ENCODE measurements at places on chromosomes 7 and 10.

DNA sequence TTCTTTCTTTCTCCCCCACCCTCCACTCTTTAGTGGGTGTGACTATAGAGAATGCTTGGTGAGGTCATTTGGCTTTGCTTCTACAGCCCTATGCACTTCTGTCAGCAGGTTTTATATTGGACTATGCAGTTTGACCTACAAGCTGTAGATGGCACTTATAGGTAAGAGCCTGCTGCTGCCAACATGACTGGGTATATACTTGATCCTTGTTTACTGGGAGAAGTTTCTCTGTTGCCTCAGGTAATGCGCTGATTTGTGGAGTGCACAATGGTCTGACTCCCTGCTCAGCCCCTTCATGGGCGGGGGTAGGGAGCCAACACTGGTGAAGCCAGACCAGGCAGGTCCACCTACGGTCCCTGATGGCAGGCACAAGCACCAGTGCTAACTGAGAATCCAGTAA is 33.7 kb upstream of the C7orf33 start:
- no peak for DNase-seq

GRCh38 chr7:24754906-24755506 is 2.3 kb downstream of the GSDME start:
- DNase-seq, result no peak

DNA sequence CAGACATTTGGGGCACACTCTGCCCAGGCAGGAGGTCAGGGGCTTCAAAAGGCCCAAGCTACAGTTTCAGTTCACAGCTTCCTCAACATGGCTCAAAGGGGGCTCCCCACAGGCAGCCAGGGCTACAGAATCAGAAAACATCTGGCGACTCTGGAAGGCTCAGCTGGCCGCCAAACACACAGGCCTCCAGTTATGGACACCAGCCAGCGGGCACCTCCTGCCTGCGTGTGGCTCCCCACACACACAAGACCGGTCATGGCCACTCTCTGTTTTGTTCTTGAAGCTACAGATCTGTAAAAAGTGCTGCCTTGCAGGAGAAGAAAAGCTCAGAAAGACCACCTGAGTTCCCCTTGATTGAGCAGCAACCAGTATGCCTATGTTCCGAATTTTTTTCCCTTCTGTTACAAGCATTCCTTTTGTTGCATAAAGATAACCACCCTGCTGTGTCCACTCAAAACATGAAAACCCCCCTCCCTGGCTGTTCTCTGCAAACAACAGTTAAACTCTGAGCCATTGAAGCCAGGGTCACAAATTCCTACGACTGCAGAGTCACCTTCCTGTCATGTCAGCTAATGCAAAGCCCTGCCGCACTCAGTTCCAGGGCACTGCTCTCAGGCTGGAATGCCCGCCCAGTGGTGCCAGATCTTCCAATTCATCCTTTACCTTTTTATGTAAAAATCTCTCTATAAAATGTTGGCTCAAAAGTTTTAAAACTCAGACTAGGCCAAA is 33.6 kb downstream of the VSTM4 start:
- no peak for DNase-seq

GRCh38 chr10:79116368-79116767 is 47.6 kb downstream of the ZMIZ1 start:
- no peak for DNase-seq

DNA sequence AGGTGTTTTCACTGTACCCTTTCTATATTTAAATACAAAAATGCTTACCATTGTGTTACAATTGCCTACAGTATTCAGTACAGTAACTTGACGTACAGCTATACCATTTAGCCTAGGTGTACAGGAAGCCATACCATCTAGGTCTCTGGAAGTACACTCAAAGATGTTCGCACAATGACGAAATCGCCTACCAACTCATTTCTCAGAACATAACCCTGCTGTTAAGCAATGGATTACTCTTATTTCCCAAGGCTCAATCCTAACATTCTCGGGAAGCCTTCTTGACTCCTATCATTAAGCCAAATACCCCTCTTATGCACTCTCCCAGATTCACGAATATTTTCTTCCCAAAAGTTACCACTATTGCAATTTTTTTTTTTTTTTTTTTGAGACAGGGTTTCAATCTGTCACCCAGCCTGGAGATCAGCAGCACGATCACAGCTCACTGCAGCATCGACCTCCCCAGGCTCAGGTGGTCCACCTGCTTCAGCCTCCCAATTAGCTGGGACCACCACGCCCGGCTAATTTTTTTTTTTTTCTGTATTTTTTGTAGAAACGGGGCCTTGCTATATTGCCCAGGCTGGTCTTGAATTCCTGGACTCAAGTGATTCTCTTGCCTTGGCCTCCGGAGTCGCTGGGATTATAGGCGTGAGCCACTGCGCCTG is 1.5 kb downstream of the CWF19L1 start:
- DNase-seq, result no peak

GRCh38 chr10:74955796-74956195 is 129.4 kb downstream of the KAT6B start:
- no peak for DNase-seq

GRCh38 chr10:33247221-33247922 is 87.1 kb downstream of the NRP1 start:
- DNase-seq, result no peak

- DNase-seq, result no peak
Observed at GRCh38 chr10:53256623-53257022, 484.0 kb upstream of the MBL2 start.

- DNase-seq, result no peak
Observed at GRCh38 chr10:15627617-15628196, 92.0 kb downstream of the ITGA8 start.

DNA sequence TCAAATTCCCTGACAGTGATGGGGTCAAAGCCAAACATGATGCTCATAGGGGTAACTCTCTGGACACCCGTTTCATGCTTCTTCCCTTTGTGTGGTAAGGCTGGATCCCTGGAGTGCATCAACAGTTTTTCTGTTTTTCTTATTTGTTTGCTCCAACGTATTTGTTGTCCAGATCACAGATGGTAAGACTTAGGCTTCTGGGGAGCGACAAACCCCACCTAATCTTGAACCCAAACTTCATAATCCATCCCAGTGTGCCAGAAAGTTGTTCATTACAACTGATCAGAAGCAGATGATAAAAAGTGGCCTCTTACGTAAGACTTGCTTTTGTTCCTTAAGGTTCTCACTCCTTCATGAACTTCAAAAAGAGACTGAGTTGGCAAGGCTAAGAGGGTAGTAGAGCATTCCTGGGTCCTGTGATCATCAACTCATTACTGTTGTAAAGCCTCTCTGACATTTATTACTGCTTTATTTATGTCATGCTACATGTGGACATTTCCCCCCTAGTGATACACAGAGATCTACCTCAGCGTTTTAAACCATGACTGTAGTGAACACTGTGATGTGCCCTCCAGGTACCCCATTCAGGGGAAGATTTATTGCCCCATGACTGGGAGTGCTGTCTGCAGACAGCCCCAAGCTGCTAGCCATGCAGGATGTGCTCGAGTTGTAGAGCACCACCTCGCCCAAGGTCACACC is 125.6 kb downstream of the CCDC71L start:
- DNase-seq, result no peak

- DNase-seq, result no peak
Observed at GRCh38 chr7:149753375-149754233, 19.8 kb downstream of the ZNF467 start.

Measured in stimulated activated CD4-positive, alpha-beta T cell treated with anti-CD3 and anti-CD28 coated beads, TNF-alpha, amount 100 ng/mL, for 48 hours (primary cell).